ENCODE measurements at places on chromosomes 5 and 9.

DNA sequence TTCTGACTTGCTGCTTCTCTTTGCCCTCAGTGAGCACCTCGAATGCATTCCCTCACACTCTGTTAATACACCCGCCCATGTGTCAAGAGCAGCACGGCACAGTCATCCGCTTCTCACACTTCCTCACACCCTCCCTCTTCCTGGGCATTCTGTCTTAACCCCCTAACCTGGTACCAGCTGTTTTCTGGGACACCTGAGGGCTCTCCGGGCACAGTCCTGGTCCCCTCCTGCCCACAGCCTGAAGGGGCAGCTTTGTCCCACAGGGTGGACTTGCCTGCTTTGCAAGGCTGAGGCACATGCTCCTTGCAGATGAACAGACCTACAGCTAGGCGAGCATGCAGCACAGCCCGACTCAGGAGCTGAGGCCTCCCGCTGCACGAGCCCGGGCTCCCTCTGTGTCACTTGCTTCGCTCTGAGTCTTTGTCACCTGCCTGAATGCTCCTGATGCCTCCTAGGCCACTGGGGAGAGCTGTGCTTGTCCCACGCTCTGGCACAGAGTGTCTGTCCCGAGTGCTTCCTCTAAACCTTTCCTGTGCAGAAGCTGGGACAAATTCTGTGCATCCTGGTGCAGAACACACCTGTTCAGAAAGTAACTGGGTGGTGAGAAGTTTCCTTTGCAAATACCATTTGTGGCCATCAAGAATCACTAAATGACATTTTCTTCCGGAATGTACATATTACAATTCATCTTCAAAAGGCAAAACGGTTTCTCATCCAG lies 47.8 kb downstream of the AHRR start:
- DNase-seq = no peak

DNA sequence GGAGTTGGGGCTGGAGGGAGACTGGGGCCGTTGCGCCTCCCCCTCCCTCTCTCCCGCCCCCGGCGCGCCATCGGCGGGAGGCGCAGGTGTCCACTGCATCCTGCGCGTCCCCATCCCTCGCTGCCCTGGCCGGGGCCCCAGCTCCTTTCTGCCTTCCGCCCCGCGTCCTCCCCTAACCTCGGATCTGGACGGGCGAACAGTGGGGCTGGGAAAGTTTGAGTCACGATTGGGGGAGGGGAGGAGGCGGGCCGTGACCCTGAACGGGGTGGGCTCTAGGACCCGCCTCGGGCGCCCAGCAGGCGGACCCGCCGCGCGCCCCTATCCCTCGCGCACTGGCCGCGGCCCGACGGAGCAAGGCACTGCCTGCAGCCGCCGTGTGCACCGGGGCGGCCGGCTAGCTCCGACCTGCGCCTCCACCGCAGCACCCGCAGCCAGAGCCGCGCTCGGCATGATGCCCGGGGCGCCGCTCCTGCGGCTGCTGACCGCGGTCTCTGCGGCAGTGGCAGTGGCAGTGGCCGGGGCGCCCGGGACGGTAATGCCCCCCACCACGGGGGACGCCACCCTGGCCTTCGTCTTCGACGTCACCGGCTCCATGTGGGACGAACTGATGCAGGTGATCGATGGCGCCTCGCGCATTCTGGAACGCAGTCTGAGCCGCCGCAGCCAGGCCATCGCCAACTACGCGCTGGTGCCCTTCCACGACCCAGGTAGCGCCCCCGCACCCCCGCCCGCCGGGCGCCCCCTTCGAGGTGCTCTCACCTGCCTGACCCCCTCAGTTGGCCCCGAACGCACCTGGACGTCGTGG lies at the start of gene HMCN2:
TSS of gene HMCN2 (plus strand) at position 330 of the 805 bp plus-strand sequence. CDS start at position 449, 119 bp downstream.
- DNase-seq = no peak

- DNase-seq = no peak
These were observed 936.1 kb upstream of the WWC1 start for GRCh38 chr5:167355346-167355745.

DNA sequence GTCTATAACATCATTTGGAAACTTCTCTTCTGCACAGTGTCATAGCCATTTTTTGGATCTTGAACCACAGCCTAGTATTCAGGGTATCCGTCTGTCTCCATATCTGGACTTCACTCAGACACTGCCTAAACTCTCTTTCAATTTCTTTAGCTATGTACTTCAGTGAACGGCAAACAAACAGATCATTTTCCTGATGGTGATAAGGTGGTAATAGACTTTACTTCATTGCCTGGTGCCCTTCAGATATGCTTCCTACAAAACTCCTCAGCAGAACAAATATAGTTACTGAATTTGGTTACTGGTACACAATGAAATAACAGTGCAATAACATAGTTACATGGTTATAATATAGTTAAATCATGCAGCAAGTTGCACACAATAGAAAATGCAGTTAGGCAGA lies 348.2 kb downstream of the ZSWIM6 start:
- no peak for DNase-seq

- DNase-seq = no peak
These were observed 267.7 kb upstream of the SMARCA2 start for GRCh38 chr9:1747417-1747967.

DNA sequence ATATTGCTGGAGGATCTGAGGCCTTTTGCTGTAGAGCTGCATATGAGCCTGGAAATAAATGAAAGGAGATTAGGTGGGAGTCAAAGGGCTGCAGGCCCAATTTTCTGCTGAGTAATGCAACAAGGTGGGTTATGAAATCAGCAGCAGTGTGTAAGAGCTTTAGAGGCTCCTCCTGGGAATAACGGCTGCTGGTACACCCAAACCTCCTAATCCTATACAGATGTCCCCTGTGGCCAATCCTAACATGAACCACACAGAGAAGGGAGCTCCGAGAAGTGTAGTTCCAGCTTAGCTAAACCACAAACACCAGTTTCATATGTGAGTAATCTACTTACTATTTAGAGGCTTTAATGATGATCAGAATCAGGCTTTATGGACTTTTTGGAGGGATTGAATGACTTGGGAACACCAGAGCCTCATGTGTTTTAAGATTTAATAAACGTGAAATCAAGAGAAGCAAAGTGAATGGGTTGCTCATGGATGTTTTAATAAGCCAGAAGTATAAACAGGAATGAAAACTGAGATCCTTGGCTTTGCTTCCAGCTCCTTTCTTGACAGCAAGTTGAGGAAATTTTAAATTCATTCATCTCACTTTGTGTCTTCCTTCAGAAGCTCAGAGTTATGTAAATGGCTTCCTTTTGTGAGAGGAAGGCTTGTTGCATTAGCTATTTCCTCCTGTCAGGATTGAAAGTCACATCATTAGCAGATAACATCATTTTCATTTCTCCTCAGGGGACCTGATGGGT lies 437.5 kb downstream of the TMEM232 start:
- DNase-seq = no peak

DNA sequence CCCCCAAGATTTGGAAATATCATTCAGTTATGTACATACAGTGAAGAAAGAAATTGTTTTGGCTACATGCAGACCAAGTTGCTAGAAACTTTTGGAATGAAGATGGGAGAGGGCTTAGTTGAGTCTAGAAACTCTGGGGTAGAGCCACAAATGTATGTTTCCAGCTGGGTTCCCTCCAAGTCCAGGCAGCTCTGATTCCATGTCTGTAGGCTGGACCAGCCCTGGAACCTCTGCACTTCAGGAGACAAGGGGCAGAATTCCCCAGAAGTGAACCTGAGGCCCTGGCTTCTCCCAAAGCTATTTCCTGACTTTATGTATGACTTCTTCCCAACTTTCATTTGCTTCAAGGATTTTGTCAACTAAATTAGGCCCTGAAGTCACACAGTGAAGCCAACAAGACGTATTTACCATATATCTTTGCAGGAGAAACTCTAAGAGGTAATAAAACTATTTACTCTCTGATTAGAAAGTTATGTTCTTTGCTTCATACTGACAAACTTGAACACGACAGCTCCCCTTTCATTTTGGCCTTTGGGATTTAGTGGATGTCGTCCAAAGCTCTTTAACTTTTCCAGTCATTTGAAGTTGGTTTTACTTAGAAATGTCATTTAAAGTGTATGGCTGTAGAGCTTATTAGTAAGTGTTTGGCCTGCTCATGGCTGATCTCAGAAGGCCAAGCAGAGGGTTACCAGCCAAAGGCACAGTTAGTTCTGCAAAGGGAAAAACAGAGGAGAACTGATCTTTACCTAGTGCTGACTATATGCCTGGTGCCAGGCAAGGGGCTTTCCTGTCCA lies 152.0 kb upstream of the SLC28A3 start:
- DNase-seq = no peak

DNA sequence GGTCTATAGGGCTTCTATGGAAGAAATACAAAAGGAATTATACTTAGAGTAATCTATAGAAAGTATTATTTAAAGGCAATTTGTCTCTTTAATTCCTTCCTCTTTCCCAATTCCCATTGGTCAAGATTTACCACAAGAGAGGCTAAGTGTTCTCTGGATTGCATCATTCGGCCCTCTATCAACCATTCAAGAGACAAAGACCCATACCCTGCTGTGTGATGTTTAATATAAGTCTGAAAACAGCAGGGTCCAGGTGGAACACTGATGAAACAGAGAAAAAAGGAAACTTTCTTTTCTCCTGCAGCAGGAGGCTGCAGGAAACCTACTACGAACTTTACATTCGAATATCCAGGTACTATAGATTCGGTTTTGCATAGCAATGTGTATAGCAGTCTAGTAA lies 323.4 kb downstream of the CHSY3 start:
- no peak for DNase-seq

- peak; percentile 20 for DNase-seq
These were observed 226.6 kb downstream of the SNX18 start for GRCh38 chr5:54743997-54744788.

DNA sequence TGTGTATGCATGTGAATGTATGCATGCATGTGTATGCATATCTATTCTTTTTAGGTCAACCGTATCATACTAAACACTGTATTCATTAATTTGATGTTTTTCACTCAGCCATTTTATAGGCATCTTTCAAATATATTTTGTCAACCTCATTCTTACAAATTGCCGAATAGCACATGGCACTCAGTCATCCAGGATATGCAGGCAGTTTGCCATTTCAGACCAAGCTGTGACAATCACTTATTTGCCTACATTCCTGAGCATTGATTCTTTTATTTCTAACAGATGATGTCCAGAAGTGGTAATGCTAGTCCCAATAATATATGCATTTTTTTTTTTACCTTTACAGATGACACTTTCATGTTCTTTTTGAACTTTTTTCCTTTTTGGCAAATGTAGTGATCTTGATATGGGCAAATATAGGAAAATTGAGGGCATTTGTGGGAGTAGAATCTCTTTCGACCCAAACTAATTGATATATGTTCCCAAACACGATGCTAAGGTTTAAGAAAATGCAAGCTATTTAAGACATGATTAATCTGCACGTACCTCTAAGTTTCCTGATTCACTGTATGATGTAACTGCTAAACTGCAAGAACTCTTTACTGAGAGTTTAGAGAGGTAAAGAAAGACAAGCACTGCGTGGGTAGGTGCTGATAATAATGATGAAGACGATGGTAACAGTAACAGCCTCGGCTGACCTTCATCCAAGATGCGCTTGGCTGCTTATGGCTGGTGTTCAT lies 153.9 kb upstream of the DAP start:
- no peak for DNase-seq

DNA sequence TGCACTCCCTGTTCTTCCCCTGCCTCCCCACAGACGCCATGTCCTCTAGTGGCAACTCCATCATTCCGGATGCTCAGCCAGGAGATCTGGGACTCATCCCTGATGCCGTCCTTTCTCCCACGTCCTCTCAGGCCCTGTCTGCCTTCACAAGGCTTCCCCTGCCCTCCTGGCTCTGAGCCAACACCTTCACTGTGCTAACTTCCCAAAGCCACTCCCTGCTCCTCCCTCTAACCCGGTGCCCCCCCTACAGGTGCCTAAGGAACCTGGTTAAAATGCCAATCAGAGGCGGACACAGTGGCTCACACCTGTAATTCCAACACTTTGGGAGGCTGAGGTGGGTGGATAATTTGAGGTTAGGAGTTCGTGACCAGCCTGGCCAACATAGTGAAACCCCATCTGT lies 67.6 kb downstream of the LMX1B start:
- no peak for DNase-seq

DNA sequence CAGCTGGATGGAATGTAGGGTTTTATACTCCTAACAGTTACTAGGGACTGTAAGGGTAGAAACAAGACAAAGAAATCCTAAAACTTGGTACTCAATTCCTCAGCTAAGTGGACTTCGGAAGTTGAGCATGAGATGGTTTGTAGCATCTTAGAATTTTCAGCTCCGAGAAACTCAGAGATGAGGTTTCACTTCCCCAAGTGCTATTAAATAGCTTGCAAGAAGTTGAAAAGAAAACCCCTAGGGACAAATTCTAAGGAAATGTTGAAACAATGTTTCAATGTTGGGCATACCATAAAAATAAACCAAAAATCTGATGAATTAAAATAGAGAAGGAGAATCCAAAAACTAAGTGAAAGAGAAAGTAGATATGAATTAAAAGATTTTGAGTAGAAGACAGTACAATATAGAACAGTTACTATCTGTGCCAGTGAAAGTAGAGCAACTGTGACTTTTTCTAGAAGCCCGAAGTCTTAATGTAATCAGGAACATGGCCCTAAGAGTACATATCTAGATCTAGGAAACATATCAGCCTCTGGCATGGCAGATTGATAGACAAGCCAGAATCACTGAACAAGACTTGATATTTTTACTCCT lies 308.6 kb upstream of the RGMB start:
- no peak for DNase-seq

- no peak for DNase-seq
These were observed 472.8 kb downstream of the BRINP1 start for GRCh38 chr9:118896324-118897000.

GRCh38 chr9:128136816-128137793 lies 9.6 kb upstream of the PTGES2 start:
- no peak for DNase-seq

GRCh38 chr9:129857207-129857606 lies 21.9 kb downstream of the USP20 start:
- no peak for DNase-seq

GRCh38 chr9:121369595-121370265 lies at the start of gene STOM:
Gene STOM, minus strand, starts transcription at chr9:121370250. Its CDS starts 63 bp downstream, at chr9:121370187.
- peak; percentile 25 for DNase-seq

DNA sequence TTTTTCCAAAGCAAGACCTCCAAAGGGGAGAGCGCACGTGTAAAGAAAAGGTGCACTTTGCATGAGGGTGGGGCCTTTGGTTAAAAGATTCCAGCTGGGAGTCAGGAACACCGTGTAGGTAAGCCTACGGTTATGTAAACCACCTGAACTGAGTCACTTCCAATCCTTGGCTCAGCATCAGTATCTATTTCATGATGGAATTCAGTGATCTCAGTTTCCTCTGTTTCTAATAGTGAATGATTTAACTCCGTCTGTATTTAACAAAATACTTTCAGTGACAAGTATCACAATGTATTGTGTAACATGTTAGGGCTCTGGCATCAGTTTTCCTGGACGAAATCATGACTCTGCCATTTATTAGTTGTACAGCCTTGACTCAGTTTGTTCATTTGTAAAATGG lies 1.3 kb upstream of the SVEP1 start:
- DNase-seq = no peak

DNA sequence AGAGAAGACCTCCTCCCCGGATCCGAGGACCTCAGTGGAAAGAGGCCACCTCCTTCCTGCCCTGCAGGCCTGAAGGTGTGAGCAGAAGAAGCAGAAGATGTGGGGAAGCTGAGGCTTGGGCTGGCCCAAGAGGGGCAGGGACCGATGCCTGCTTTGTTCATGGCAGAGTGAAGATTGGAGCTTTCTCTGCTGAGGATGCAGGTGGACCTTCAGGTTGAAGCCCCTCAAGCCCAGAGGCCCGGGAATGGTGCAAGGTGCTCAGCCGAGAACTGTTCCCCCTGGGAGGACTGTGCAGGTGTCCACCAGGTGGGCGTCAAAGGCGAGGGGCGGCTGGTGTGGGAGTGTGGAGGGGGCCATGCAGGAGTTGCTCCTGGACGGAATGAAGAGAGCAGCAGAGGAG lies 277.9 kb upstream of the IRX2 start:
- no peak for DNase-seq

- DNase-seq = no peak
These were observed 1567.2 kb upstream of the WWC1 start for GRCh38 chr5:166724284-166724683.
